Kidney epithelial cell (primary cell): ENCODE measurements at places on chromosomes 7 and 10. TPM values are rescaled to one million over a fixed set of nuclear protein-coding genes. Genes with fewer than 3 reads are reported as not detected.

DNA sequence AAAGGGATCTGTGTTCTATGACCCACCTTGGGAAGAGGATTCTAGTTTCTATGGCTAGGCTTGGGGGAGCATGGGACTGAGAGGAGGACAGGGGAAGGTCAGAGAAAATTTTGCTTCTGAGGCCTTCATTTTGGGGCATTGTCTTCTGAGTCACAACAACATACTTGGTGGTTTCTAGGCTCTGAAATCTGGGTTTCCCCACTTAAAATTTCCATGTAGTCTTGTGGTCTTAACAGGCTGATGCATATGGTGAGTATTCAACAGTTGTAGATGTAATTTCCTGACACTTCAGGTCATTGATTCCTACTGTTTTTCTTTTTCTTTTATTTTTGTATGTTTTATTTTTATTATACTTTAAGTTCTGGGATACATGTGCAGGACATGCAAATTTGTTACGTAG is 88.5 kb downstream of the ANKRD7 start:
- no peak for DNase-seq

Gene HOXA4
- 4.5 and 7.4 TPM in 2 replicates for total RNA-seq

- no peak for DNase-seq
Measured at GRCh38 chr10:132107949-132108877, 42.5 kb downstream of the JAKMIP3 start.

- no peak for DNase-seq
Measured at GRCh38 chr7:54782829-54783228, 23.8 kb upstream of the SEC61G start.

Gene FRMD4A
- 27.4 and 28.2 TPM in 2 replicates for total RNA-seq

Gene CYP26C1
- 0.17 and 0.41 TPM in 2 replicates for total RNA-seq

GRCh38 chr7:123977081-123977480 is 52.0 kb downstream of the SPAM1 start:
- DNase-seq = no peak

Gene CYP2C8
- 0.21 TPM in 1 of 2 replicates, not detected in the other for total RNA-seq

DNA sequence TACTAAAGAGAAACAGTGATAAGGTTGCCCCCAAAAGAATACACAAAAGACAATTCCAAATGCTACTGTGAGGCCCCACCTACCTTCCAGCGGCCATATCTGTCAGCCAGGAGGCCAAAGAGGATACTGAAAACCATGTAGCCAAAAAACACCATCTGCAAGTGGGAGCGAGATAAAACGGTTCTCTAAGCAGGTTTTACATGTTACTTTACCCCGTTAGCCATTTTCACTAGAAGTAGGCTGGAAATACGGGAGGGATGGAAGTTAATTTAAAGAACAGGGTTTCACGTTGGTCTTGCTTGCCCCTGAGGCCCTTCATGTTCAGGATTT is 38.2 kb downstream of the SVOPL start:
- no peak for DNase-seq

Gene MXI1
- 12.0 and 20.0 TPM in 2 replicates for total RNA-seq

Gene RAB19
- total RNA-seq = 6.4 and 10.2 TPM in 2 replicates

DNA sequence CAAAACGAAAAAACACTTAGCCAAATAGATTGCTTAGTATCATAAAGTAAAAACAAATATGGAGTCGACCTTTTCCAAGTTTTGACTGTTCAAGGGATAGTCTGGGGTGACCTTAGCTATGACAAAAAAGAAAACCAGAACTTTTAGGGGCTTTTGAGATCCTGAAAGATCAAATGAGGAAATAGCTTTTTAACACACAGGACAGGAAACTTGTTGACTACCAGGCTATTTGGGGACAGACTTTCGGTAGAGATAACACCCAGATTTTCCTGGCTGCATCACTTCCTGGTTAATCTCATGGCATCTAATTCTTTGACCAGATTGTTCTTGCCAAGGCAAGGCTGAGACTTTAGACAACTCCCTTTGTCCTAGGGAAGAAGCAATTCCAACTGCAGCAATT is 34.5 kb upstream of the EGR2 start:
- no peak for DNase-seq

DNA sequence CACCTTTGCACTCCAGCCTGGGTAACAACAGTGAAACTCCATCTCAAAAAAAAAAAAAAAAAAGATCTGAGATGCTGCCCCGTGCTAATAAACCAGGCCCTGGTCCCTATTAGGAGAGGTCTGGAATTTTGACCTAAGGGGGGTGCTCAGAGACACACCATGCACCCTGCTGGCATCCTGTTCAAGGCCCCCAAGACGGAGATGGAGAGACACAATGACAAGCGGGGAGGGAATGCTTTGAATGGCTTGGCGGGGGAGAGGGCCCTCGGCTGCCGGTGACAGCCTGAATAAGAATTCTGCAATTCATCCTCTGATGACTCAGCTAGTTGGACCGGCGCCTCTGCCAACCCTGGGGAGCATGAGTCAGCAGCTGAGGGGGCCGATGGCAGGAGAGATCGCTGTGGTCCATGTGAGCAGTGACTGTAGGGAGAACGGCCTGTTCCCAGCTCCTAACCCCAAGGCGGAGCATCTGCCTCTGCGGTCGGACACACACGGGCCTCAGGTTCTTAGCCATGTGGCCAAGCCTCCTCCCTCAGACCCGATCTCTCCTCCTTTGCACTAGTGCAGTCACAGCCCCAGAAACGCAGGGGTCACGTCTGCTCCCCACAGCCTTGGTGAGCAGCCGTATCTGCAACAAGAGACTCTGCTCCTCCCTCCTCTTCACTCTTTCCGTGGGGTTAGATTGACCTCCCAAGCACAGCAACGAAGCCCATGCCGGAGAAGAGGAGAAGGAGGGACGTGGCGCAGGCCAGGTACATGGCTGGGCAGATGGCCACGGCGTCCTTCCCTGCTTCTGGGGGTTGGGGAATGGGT is 14.9 kb downstream of the TRIM56 start:
- DNase-seq = peak; percentile 90

DNA sequence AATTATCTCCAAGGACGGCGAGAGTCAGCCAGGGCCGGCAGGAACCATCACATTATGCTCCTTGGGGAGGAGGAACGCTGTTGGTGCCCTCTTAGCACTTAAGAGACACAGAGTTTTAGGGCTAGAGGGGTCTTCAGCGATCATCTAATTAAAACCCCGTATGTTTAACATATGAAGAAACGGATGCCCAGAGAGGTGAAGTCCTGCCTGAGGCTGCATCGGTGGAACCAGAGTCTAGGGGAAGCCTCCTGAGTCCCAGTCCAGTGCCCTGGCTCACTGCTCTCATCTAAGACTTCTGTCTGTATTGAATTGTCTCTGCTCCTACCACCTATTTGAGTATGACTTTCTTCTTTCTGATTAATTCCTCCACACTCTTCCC is 688 bp upstream of the ABCB4 start:
- no peak for DNase-seq

- DNase-seq = no peak
Measured at GRCh38 chr7:513521-514166, 6.0 kb downstream of the PDGFA start.

- DNase-seq = no peak
Measured at GRCh38 chr10:119516381-119517234, 25.9 kb downstream of the RGS10 start.

Gene OLAH
- 8.4 TPM in 2 replicates for total RNA-seq

Gene ADAM8
- 78.4 and 123 TPM in 2 replicates for total RNA-seq

Gene CPA5
- total RNA-seq = not detected in 2 replicates

Gene FZD1
- total RNA-seq = 8.6 and 10.1 TPM in 2 replicates

Gene ERCC6
- total RNA-seq = 7.3 and 14.3 TPM in 2 replicates

- no peak for DNase-seq
Measured at GRCh38 chr7:103598326-103598905, 152.4 kb upstream of the SLC26A5 start.

Gene SH3PXD2A
- 12.0 and 12.2 TPM in 2 replicates for total RNA-seq

DNA sequence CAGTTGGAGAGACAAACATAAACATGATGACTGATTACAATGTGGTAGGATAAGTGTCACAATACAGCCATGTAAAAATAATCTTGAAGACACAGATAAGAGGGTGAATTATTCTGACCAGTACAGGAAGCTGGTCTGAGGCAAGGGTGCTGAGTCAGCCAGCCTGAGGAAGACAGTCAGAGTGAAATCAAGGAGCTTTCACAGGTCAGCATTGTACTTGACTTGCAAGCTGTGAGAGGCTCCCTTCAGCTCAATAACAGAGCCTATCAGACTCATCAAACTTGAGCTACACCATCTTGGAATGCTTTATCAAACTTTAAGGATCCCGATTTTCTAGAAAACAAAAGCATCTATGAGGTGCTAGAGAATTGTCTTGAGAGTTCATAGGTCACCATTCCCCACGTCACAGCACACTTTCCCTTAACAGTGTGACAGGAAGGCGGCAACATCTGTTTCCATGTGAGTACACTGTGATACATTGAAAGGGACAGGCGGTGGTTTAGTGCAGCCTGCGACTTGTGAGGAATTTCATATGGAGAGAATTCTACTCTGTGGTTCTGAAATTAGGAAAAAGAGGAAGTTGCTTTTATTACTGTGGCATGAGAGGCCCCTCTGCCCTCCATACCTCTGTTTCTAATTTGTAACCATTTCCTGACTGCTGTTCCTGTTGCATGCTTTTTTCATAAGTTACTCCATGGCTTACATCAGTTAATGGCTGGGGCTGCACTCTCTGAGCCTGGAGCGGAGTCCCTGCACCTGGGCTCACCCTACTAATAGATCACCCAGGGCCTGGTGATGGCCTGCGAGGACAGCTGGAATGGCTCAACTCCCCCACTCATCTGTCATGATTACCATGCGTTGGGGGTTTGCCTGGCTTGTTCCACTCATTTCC is 417.1 kb downstream of the SUGCT start:
- DNase-seq = peak; percentile 16

- DNase-seq = no peak
Measured at GRCh38 chr7:51366930-51367613, 50.5 kb upstream of the COBL start.

DNA sequence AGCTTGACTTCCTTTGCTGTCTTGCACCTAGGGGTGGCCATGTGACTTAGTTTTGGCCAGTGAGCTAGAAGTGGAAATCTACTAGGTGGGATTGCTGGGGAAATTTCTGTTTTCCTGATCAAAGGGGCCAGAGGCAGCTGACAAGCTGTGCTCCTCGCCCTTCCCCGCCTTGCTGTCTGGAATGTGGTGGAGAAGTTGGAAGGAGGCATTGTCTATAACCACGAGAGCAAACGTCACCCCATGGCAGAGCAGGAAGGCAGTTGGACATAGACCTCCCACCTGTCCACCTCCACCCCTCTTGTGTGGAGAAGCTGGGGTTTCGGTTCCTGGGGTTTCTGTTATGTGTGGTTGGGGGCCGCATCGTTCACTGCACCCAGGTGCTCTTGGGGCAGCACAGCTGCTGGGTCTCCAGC is 7.3 kb downstream of the SFRP5 start:
- no peak for DNase-seq

Gene SLC16A12
- 0.75 and 0.96 TPM in 2 replicates for total RNA-seq

Gene IDI2
- total RNA-seq = 0.13 TPM in 1 of 2 replicates, not detected in the other

Gene WAC
- total RNA-seq = 82.9 and 83.3 TPM in 2 replicates

GRCh38 chr7:50621973-50622490 is 56.8 kb upstream of the DDC start:
- DNase-seq = no peak

Gene TWIST1
- 1.6 and 6.3 TPM in 2 replicates for total RNA-seq

Gene IGFBP3
- total RNA-seq = 152 and 162 TPM in 2 replicates

GRCh38 chr10:131723297-131724168 is 177.3 kb upstream of the PPP2R2D start:
- DNase-seq = no peak

DNA sequence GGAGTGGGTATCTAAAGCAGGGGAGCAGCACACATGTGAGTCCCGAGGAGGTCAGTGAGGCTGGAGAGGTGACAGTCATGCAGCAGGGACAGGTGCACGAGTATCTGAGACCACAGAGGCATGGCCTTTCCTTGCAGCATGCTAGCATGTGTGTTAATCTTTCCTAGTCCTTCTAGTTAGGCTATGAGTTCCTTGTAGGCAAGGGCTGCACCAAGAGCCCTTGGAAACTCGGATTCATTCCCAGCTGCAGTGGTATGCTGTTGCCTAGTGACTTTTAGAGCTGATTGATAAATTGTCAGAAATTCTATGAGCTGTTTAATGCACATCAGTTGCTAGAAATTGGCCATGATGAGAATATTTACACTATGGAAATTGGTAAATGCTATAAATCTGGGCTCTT is 132.0 kb downstream of the SORCS3 start:
- no peak for DNase-seq

GRCh38 chr10:126210051-126210651 is 178.1 kb downstream of the ADAM12 start:
- DNase-seq = no peak

GRCh38 chr10:70432101-70432500 is 9.4 kb downstream of the NODAL start:
- no peak for DNase-seq

DNA sequence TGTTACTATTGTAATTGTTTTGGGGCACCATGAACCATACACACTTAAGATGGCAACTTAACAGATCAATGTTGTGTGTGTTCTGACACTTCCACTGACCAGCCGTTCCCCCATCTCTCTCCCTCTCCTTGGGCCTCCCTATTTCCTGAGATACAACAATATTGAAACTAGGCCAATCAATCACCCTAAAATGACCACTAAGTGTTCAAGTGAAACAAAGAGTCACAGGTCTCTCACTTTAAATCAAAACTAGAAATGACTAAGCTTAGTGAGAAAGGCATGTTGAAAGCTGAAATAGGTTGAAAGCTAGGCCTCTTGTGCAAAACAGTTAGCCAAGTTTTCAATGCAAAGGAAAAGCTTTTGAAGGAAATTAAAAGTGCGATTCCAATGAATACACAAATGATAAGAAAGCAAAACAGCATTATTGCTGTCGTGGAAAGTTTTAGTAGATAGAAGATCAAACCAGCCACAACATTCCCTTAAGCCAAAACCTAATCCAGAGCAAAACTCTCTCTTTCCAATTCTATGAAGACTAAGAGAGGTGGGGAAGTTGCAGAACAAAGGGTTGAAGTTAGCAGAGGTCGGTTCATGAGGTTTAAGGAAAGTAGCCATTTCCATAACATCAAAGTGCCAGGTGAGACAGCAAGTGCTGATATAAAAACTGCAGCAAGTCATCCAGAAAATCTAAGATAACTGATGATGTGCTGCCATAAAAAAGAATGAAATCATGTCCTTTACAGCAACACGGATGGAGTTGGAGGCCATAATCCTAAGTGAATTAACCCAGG is 90.6 kb downstream of the MTPN start:
- no peak for DNase-seq

GRCh38 chr7:20348125-20348807 is 17.6 kb downstream of the ITGB8 start:
- no peak for DNase-seq

DNA sequence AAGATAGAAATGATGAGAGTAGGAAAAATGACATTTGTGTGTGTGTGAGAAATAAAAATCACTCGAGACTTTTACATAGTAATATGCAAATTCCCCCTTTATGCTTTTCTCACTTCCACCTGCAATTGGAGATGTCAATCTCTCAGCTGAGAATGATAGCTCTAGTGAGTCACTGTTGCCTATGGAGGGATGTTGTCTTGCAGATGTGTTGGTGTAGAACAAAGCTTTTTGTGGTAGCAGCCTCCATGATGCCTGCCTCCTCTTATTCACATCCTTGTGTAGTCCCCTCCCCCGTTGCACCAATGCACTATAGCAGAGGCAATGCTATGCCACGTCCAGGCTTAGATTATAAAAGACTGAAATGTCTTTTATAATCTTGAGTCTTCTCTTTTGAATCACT is 33.8 kb downstream of the SPAG6 start:
- DNase-seq = no peak
